ENCODE measurements at places on chromosomes 11 and 22. TPM values are rescaled to one million over a fixed set of nuclear protein-coding genes. Genes with fewer than 3 reads are reported as not detected.

OR51I2 gene
- not detected for polyA plus RNA-seq

F2 gene
- polyA plus RNA-seq: 2.1 TPM

C22orf31 gene
- polyA plus RNA-seq: 0.90 TPM

CHRDL2 gene
- 0.73 TPM for polyA plus RNA-seq

RASSF10 gene
- polyA plus RNA-seq: 17.8 TPM

CCDC15 gene
- polyA plus RNA-seq: 10.0 TPM

Measured in right lung (tissue), 10 donors.